ENCODE measurements at places on chromosomes 5 and 9.

DNA sequence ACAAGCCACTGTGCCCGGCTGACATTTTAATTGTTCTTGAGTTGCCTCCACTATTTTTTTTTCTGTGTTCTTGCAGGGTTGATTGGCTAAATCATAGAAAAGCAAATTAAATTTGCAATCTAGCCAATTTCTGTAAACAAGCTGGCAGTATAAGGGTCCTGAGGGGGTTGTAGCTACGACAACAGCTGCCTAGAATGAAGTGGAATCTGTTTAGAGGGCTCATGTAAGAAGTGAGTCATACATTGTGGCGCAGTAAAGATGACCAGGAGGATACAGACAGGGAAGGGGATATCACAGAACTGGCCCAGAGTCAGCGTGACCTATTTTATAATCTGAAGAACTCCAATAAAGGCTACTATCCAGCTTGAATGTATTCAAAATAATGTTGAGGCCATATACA is 82.2 kb upstream of the TLE1 start:
- DNase-seq, result no peak

DNA sequence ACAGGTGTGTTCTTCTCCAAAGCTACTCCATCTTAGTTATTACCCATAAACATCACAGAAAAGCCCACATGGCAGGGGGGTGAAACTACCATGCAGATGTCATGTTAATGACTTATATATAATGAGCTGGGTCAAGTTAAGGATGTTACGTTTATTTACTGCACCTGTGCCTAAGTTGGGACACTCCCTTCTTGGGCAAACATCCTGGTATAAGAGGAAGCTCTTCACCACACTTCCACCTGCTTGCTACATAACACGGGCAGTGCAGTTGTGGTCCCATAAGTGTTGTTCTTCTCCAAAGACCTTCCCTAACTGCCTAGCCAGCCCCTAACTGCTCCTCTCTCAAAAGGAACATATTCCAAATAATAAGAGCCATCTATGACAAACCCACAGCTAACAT is 9.3 kb upstream of the ZCCHC9 start:
- DNase-seq, result no peak

GRCh38 chr5:72126796-72127195 is 19.5 kb downstream of the MAP1B start:
- no peak for DNase-seq

DNA sequence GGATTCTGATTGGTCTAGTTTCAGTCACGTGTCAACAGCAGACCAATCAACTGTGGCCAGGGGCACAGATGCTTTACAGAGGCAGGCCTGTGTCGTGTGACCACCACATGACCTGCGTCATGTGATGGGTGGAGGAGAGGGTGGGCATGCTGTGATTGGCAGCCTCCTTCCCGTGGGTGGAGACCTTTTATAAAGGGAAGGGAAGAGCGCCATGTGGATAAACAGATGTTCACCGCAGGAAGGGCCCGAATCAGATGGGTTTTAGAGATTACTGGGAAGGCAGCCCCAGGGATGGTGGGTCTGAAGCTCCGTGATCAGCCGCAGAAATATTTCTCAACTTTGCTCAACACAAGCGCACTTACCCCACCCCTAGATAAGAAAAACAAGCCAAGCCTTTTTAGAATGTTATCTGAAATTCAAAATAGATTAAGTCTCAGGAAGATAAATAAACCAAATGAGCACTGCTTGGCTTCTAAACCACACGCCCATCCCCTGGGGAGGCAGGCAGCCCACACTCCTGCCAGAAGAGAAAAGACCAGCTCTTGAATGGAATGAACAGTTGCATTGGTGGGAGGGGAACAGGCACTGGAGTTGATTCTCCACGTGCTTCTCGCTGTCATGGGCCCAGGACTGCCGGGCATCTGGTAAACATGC is 43.6 kb downstream of the ROPN1L start:
- no peak for DNase-seq

DNA sequence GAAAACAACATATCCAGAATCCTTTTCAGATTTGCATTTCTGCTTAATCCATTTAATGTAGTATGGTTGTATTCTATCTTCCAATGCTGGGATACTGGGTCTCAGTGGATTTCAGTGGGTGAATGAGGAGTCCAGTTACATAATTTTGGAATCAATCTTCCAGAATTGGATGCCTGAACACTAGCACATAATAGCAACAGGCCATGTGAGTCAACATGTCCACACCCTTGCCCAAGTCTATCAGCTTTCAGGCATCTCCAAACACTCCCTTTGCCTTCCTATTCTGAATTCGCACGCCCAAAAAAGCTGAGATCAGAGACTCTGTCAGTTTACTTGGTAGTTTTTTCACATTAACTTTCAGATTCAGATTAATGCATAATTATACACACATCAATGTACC is 202.6 kb downstream of the TSSK1B start:
- DNase-seq, result no peak
